ENCODE measurements at places on chromosomes 5 and 9.

- DNase-seq = no peak
Observed at GRCh38 chr9:26163931-26164330, 485.7 kb upstream of the TUSC1 start.

DNA sequence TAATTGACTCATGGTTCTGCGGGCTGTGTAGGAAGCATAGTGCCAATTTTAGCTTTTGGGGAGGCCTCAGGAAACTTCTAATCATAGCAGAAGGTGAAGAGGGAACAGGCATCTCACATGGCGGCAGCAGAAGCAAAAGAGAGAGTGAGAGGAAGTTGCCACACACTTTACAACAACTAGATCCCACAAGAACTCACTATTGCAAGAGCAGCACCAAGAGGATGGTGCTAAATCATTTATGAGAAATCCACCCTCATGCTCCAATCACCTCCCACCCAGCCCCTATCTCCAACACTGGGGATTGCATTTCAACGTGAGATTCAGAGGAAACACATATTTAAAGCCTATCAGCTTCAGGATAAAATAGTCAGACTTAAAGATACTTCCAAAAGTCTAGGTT, 36.1 kb upstream of the LPAR1 start:
- no peak for DNase-seq

DNA sequence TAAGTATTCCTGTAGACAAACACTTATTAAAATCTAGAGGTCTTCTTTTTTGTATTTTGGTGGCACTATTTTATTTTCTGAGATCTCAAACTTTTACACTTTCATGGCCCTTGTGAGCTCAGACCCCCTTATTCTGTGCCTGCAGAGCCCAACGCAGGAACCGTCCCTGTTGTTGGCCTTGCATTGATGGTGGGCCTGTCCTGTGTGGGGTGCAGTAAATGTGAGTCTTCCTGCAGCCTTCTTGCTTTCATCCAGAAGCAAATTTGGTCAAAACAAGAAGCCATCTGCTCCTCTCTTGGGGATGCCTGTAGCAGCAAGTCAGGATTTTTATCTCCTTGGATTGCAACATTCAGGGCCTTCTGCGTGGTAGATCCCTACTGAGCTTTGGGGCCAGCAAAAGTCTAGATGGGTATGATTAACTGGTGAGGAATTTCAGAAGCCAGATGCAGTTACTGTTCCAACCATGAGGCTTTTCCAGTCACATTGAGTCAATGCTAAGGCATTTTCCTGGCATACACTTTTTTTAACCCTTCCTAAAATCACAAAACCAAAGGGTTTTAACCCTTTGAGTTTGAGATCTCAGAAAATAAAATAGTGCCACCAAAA, 31.7 kb downstream of the BASP1 start:
- peak; percentile 78 for DNase-seq

GRCh38 chr5:149764086-149764485, 34.0 kb downstream of the PPARGC1B start:
- DNase-seq = no peak

DNA sequence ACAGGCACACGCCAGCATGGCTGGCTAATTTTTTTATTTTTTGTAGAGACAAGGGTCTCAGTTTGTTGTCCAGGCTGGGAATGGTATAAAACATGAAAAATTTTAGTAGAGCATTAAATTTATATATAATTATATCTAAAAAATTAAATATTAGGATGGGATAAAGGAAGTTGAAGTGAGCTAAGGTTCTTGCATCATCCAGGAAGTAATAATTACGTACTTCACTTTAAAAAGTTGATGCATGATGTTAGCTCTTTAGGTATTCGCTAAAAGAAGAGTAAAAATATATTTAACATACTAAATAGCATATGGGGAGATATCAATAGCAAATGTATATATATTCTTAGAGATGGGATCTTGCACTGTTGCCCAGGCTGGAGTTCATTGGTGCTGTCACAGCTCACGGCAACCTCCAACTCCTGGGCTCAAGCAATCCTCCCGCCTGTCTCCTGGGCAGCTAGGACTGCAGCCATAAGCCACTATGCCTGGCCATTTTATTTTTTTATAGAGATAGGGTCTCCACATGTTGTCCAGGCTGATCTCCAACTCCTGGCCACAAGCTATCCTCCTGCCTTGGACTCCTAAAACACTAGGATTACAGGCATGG, 12.3 kb downstream of the DCAF10 start:
- DNase-seq = no peak

DNA sequence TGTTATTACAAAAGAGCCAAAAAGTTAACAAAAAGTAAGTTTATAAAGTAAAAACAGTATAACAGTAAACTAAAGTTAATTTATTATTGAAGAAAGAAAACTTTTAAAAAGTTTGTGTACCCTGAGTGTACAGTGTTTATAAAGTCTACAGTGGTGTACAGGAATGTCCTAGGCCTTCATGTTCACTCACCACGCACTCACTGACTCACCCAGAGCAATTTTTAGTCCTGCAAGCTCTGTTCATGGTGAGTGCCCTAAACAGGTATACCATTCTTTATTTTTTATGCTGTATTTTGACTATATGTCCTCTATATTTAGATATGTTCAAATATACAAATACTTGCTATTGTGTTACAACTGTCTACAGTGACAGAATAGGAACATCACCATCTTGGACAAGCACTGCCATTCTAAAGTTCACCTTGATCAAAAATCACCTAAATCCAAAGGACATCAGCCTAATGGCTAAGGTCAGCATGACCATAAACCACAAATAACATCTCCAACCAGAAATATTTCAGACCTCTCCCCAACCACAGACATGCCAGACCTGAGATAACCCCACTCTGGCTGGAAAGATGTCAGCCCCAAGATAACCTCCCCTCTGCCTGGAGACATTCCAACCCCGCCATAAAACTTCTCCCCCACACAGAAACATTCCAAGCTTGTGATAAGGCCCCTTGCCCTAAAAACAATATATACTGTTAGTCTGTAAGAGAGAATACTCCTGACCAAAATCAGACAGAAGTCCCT, 56.1 kb downstream of the AGXT2 start:
- no peak for DNase-seq

DNA sequence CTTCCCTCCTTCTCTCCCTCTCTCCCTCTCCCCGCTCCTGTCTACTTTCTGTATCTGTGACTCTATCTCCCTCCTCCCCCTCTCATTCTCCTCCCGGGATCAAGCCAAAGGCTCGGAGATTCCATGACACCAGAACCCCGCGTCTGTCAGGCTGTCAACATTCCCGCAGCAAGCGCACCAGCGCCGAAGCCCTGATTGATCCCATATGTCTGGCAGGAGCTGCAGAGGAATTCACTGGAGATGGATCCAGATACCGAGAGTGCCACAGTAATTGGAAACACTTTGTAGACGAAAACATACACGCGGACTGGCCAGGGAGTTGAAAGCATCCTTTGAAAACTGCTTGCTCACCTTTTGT, 300 bp upstream of the SVEP1 start:
- no peak for DNase-seq

GRCh38 chr5:15574806-15575325, 74.9 kb downstream of the FBXL7 start:
- DNase-seq = no peak

GRCh38 chr5:1570975-1571374, 47.2 kb upstream of the LPCAT1 start:
- no peak for DNase-seq

DNA sequence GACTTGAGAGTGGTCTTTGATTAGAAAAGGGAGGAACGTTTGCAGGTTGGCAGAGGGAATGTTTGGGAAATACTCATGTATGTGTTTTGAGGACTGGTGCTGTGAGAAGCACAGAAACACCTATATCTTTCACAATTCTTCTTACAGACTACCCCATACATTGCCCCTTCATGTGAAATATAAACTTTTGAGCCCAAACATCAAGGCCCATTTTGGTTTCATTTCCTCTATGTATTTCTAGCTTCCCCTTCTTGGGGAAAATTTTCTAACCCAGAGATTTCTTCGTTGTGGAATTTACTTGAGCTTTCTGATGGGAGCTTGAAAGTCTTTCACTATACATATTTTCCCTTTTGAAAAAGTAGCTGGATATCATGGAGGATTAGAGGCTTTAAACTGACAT, 67.6 kb downstream of the FYB1 start:
- no peak for DNase-seq

- no peak for DNase-seq
Observed at GRCh38 chr9:36426348-36426747, 26.3 kb upstream of the RNF38 start.

DNA sequence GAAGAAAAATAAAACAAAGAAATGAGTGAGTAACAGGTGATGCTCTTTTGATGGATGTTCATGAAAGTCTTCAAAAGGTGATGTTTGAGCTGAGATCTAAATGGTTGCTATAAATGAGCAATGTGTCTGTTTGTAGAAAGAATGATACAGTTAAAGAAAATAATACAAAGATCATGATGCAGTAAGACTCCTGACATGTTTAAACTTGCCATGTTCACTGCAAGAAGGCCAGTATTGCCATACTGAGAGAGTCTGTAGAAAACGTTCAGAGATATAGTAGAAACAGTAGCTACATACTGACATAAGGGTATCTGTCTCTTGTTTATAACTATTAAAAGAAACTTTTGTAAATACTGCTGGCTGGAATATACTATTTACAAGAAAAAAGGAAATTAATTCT, 1609.2 kb upstream of the ACO1 start:
- DNase-seq = no peak

DNA sequence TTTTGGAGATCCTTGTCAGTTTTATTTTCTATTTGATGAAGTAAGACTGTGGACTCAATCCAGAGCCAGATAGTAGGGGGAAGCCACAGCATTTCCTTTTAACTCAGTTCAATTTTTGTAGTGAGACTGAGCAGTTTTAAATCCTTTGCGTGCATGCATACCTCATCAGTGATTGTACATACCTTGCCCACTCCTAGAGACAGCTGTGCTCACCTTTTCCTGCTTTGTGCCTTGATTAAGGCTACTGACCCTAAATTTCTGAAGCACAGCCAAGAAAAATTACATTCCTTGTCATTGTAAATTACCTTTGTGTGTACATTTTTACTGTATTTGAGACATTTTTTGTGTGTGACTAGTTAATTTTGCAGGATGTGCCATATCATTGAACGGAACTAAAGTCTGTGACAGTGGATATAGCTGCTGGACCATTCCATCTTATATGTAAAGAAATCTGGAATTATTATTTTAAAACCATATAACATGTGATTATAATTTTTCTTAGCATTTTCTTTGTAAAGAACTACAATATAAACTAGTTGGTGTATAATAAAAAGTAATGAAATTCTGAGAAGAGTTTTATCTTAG, 17.8 kb downstream of the DIMT1 start:
- DNase-seq = no peak

GRCh38 chr5:1330847-1331831, 13.8 kb downstream of the CLPTM1L start:
- DNase-seq = no peak

- no peak for DNase-seq
Observed at GRCh38 chr5:5100635-5101034, 39.5 kb upstream of the ADAMTS16 start.

- DNase-seq = no peak
Observed at GRCh38 chr9:121289772-121290370, 21.9 kb downstream of the GSN start.

DNA sequence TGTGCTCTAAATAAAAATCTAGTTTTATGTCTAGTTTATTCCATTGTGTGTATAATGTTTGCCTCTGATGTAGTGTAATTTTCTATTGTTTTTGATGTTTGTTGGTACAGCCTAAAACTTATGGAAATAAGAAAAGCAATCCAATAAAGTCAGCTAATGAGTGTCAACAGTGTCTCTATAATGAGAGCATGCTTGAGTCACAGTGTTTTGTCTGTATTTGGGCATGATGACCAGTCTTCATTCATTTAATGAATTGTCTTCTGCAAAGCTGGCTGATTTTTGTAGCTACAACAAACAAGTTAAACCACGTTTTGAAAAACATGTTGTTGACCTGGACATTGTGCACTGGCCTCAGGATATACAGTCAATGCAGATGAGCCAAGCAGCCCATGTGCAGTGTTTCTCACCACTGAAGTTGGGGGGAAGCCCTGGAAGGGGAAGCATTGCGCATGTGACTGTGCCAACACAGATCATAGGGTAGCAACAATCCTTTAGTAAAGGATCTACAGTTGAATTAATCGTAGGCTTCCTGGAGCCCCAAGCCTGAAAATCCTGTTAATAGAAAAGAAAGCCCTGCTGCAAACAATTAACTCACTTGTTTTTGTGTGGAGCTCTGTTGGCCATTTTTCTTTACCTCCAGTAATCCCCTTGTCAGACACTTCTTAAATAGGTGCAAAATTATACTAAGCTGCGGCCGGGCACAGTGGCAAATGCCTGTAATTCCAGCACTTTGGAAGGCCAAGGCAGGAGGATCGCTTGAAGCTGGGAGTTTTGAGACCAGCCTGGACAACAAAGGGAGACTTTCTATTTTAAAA, 88.0 kb downstream of the INIP start:
- DNase-seq = no peak

- no peak for DNase-seq
Observed at GRCh38 chr9:128024761-128025308, 42.3 kb downstream of the NAIF1 start.

GRCh38 chr5:157476702-157477408, 16.8 kb downstream of the NIPAL4 start:
- peak; percentile 54 for DNase-seq

GRCh38 chr9:137042751-137043727, 2.9 kb downstream of the NPDC1 start:
- no peak for DNase-seq

GRCh38 chr5:123455640-123456039, 32.4 kb upstream of the CEP120 start:
- DNase-seq = no peak

DNA sequence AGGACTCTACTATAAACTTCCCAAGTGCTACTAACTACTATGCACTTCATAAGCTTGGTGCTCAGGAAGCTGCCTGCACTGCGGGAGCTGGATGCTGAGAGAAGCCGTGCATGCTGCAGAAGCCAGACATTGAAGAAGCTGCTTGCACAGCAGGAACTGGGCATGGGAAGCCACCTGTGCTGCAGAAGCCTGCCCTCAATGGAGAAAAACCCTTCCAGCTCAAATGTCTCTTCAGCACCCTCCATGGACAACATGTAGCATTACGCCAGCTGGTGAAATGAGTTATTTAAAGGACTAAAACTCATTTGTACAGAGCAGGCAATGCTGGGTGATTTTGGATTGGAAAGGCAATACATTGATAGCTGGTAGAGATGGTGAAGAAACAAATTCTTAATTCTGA, 247.2 kb downstream of the KIF4B start:
- DNase-seq = no peak

- DNase-seq = no peak
Observed at GRCh38 chr5:78377056-78377717, 16.8 kb downstream of the SCAMP1 start.

GRCh38 chr9:114960276-114960675, 29.9 kb upstream of the TNFSF8 start:
- no peak for DNase-seq

GRCh38 chr9:972501-973294, 3.8 kb upstream of the DMRT3 start:
- DNase-seq = no peak

- DNase-seq = peak; percentile 90
Observed at GRCh38 chr9:114348906-114349482, 19.3 kb downstream of the ORM2 start.

DNA sequence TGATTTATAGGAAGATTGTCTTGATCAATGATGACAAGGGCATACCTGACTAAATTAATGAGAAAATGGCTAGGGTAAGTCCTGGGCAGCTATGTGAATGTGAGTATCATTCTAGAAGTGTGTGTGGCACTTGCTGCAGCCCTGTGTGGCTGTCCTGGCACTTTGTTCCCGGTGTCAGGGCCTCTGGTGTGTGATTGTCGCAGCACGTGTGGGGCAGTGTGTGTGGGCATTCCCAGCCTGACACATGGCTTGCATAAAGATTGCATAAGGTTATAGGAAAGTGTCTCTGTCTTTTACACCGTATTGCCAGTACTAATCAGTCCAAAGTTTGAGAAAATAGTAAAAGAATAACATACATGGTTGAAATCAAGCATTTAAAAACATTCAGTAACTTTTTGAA, 74.4 kb downstream of the TRIO start:
- DNase-seq = no peak
